ENCODE measurements at places on chromosomes 7 and 10. TPM values are rescaled to one million over a fixed set of nuclear protein-coding genes. Genes with fewer than 3 reads are reported as not detected.

ZC3HAV1 gene
- total RNA-seq, result 54.7 TPM

GJD4 gene
- total RNA-seq, result not detected

PRRT4 gene
- total RNA-seq, result not detected

FOXP2 gene
- total RNA-seq, result 0.68 TPM

DNA sequence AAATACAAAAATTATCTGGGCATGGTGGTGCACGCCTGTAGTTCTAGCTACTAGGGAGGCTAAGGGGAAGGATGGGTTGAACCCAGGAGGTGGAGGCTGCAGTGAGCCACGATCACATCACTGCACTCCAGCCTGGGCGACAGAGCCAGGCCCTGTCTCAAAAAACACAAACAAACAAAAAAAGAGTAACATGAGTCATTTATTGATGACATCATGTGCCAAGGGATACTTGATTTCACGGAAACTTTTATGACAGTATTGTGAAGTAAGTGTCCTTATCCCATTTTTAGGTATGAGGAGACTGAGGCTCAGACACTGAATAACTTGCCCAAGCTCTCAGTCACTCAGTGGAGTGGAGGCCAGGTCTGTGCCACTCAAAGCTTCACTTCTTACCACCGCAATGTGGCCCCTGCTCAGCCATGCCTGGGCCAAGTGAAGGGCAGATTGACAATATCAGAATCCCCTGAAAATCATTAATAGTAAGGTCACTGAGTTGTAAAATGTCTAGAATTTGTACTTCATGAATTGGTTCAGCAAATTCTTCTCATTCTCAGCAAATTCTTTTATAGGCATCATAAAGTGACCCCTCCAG, 36.5 kb downstream of the EMX2 start:
- DNase-seq, result no peak

PNLIPRP3 gene
- total RNA-seq, result not detected

AASS gene
- 15.2 TPM for total RNA-seq

TRPV5 gene
- total RNA-seq, result not detected

DNA sequence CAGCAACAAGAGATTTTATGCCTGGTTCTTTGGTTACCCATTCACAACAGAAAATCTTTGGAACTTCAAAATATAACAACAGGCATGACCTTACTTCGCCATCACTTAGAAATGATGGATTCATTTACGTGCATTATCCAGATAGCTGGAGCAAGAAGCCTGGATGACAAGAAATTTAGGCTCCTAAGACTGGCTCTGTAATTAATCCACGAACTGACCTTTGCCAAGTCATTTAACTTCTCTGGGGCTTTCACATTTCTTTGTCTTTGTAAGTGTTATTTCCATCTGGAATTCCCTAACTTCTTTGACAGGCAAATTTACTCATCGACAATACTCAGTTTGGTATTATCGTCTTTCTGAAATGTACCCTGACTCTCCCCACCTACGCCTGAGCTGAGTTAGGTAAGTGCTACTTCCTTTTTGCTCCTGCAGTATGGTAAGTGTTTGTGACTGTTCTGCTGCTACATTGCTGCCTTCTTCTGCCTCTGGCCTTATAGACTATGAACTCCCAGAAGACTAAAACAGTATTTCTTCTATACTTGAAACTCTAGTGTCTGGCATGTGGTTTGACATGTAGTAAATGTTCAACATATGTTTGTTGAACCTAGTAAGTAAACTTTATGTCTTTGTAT, 5.5 kb upstream of the MDFIC start:
- no peak for DNase-seq

- no peak for DNase-seq
Measured at GRCh38 chr7:44607141-44608068, 978 bp downstream of the OGDH start.

FBH1 gene
- total RNA-seq, result 73.8 TPM

DNA sequence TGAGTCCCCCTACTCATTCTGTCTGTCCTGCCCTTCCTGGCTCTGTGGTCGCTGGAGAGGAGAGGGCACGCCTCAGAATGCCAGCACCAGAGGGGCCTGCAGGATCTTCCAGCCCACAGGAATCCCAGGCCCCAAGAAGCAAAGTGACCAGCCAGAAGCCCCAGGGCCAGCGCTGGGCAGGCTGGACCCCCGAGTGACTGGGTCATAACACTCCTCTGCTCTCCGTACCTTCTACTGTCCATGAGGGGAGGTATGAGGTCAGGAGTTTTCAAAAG, 102.6 kb upstream of the GPR26 start:
- no peak for DNase-seq

MEST gene
- total RNA-seq, result 15.3 TPM

DNA sequence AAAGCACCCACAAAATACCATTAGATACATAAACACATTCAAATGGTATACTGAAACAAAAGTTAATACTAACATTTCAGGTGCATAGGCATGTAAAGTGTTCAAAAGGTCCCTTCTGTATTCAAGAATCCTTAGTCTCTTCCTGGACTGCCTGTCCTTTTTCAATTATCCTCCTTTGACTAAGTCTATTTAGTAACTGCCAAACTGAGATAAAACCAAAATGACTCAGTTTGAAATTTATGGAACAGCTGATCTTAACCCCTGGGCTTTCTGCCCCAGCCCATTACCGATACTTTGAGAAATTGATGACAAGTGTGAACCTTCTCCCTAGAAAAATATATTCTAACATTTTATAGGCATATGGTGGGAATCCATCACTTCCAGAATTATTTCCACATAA, 5.4 kb downstream of the EPC1 start:
- DNase-seq, result no peak

AKR1C4 gene
- not detected for total RNA-seq

- DNase-seq, result no peak
Measured at GRCh38 chr7:106022193-106022821, 59.2 kb downstream of the CDHR3 start.

GRCh38 chr7:34362621-34363020, 295.4 kb upstream of the NPSR1 start:
- DNase-seq, result no peak

DNA sequence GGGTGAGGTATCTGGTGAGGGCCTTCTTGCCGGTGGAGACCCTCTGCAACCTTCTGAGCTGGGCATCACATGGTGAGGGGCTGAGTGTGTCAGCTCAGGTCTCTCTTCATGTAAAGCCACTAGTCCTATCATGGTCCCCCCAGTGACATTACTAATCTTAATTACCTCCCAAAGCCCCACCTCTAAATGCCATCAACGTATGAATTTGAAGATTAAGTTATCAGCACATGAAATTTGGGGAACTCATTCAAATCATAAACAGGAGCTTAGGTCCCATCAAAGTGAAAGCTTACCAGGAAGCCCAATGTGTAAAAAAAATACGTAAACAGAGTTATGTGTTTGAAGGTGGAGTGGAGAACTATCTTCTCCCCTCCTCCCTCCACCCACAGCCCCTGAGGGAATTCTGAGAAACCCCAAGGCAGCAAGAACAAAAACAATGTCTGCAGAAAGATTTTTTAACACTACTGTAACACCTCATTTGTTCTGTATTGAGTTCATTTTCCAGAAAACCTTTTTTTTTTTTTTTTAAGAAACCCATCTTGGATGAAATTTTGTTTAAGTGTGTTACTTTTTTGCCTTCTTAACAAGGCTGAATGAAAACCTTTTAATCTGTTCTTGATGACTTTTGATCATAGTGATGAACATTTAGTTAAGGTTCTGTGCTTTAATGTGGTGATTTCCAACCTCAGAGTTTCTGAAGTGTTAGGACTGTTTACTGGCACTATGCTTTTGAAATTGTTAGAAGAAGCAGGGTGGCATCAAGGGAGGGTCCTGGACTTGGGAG, 19.1 kb upstream of the PCGF5 start:
- DNase-seq, result no peak

DNA sequence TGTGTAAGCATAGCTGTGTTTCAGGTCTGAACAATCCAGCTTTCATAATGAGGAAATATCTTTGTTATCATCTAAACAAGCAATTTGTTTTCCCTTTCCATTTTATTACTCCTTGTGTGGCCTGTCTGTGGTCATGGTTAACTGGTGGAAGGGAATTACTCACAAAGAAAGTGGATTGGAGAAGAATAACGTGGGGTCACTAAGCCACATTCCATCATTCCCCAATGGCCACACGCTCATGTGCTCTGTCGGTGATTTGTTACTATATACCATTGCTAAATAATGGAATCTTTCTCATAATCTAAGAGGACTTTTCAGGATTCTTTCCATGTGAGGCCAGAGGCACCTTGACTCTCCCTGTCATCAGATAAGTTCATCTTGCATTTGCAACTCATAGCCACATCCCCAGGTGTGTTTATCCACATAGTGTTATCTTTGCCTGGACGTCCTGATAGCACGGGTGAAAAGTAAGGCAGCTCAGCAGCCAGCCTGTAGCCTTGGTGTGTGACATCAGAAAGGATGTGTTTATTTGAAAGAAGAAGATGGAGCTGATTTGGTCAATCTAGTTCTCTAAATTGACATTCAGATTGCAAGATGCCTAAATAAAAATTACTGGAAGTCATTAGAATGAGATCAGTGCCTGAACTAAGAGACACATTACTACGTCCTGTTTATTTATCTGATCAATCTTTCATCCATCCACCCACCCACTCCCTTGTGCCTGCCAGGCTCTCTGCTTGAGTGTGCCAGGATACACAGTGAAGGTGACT, 128.9 kb downstream of the CELF2 start:
- no peak for DNase-seq

HTR7 gene
- total RNA-seq, result 0.58 TPM

MYOZ1 gene
- total RNA-seq, result not detected

PURB gene
- 21.4 TPM for total RNA-seq

GRCh38 chr7:10211016-10211415, 762.7 kb upstream of the PHF14 start:
- no peak for DNase-seq

C10orf62 gene
- total RNA-seq, result not detected

DNA sequence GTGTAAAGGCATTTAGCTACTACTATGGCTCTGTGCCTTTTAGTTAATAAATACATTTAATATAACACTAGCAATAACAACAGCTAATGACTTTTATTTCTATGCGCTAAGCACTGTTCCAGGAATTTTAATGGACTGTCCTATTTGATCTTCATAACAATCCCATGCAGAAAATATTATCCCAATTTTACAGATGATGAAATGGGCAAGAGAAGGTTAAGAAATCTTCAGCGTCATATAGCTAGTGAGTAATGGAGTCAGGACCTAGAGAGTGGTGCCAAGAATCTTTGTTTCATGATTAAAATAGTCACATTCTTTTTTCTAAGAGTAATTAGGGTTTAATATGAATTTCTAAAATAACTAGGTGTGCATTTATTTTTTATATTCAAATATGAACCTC, 32.4 kb downstream of the ACTA2 start:
- DNase-seq, result no peak

CALHM1 gene
- total RNA-seq, result not detected

DNA sequence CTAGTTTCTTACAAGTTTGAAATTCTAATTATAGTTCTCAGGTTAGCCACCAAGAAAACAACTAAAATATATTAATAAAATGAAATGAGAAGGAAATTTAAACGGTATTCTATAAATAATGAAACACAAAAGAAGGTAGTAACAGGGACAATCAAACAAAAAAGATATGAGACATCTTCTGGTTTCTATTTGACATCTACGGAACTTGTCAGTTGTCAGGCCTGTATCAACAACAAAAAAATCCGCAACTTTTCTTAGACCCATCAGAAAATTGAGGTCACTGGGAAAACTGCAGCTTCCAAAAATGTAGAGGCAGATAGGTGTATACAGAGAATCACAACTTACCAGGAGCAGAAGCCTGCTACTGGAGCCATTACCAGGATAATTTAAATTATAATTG, 70.6 kb downstream of the ZPBP start:
- no peak for DNase-seq

GRCh38 chr7:73519867-73520672, 2.0 kb downstream of the BAZ1B start:
- no peak for DNase-seq

DNA sequence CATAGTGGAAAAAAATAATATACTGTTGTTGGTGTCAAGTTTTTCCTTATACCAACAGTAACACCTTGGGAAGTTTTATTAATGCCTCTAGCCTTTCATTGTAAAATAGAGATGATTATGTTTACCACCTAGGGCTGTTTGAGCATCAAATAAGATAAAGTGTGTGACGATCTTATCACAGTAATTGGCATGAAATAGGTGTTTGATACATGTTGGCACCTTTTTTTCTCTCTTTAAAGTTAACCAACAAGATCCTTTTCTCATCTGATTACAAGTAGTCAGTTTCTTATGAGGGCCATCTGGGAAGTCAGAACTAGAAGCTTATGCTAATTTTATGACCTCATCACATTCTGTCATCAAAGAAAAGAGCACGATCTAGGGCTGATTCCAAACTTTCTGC, 669.5 kb downstream of the CCSER2 start:
- no peak for DNase-seq

VSTM4 gene
- total RNA-seq, result 0.35 TPM

GRCh38 chr10:96130326-96130995, 364 bp downstream of the ZNF518A start:
- DNase-seq, result no peak

- no peak for DNase-seq
Measured at GRCh38 chr7:101916041-101916800, 98.8 kb downstream of the CUX1 start.

DNA sequence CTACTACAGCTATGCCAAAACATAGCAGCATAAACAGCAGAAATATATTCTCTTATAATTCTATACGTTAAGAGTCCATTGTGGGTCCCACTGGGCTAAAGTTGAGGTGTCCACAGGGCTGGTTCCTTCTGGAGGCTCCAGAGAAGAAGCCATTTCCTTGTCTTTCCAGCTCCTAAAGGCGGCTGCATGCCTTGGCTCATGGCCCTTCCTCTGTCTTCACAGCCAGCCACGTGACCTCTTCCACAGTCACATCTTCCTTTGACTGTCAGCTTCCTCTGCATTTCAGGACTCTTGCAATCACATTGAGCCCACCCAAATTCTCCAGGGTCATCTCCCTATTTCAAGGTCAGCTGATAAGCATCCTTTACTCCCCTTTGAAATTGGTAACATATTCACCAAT, 17.2 kb downstream of the NACAD start:
- no peak for DNase-seq

DNA sequence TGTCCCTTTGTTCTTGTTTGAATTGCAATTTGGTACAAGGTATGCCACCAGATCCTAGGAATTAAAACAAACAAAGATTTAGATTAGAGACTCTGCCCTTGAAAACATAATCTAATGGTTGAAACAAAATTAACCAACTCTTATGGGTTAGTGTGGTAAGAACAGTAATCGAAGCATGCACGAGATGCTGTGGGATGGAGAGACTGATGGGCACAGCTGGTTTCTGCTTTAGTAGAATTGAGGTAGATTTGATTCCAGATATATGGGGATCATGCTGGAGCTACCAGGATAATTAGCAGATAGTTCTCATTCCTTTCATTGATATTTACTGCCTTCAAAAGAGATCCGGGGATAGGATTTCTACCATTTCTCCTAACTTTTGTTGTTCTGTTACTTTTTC, 20.4 kb upstream of the SEMA4G start:
- no peak for DNase-seq

Data from glomerular endothelial cell (primary cell).